ENCODE measurements at places on chromosomes 13 and 19.

GRCh38 chr13:29539856-29540255 lies 55.6 kb downstream of the SLC7A1 start:
- DNase-seq, result peak; percentile 27

DNA sequence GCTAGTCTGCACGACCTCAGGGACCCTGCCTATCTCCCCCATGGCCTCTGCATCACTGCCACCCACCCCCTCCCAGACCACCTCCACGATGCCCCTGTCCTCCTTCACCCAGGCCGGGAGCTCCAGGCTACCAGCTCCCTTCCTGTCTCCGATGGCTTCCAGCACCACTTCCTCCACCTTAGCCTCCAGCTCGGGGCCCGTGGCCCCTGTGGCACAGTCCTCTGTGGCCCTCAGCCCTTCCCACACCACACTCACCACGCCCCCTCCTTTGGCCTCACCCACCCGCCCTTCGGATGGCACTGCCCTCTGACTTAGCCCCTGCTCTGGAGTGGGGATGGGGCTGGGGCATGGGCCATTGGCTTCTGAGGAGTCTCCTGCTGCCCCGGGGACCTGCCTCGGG lies 7.2 kb downstream of the PALM3 start:
- no peak for DNase-seq

GRCh38 chr19:31470229-31470939 lies 121.1 kb upstream of the TSHZ3 start:
- DNase-seq, result no peak

DNA sequence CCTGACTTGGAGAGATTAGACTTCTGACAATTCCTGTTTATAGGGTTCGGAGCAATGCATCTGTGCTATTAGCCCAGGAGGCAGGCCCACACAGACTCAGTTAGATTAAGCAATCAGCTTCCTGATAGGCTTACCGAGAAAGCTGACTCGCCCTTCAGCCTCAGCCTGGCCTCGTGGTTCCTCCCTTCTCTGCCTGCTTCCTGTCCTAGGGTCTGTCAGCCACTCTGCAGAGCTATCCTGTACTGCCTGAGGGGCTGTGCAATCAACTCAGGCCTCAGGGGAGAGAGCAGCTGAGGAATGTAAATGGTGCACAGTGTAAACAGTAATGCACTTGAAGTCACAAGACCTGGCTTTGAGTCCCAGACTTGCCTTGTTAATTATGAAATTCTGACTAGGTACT lies 30.7 kb downstream of the HTR2A start:
- no peak for DNase-seq

DNA sequence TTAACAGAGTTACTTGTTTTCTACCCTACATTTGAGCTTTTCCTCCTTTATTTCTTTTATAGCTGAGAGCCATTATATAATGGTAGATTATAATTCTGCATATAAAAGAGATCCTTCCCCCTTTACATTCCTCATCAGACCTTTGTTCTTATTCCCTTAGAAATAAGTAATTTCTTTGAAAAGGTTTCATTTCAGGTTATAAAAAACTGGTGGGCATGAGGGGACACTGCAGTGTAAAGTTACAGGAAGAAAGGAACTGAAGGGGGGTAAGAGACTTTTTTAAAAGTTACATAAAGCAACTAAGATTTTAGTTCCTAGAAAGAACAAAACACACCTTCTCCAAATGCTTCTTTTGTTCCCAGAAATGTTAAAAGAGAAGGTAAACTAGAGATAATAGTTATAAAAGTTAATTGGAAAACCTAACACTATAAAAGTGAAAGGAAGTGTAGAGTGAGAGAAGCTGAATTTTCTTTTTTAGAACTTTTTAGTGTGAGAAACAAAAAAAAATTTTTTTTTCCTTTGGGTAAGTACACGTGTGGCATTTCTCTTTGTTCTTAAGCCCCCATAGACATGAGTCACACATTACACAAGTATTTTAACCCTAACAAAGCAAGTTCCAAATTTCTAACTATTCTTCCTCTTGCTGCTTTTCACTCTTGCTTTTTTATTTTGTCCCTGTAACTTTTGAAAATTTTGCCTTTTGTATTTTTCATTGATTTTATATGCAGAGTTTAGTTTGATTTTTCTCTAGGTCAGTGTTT lies 106.4 kb upstream of the MLNR start:
- no peak for DNase-seq

- no peak for DNase-seq
Observed at GRCh38 chr13:98652721-98653462, 76.0 kb upstream of the STK24 start.

DNA sequence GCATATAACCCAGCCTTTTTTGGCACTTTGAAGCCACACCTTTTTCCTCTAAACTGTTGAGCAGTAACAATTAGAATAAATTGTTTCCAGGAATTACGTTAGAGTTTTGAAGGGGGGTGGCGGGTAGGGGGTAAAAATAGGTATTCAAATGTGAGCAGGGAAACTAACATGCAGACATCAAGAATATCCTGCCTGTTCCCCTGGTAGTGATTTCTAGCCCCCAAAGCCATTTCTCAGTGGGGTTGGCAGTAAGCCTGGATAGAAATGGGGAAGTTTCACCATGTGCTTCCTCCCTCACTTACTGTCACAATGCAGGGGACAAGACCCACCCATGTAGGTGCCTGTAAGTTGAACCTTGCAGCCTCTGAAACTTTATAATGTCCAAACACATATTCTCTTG lies 3.8 kb downstream of the DOCK9 start:
- DNase-seq, result no peak

DNA sequence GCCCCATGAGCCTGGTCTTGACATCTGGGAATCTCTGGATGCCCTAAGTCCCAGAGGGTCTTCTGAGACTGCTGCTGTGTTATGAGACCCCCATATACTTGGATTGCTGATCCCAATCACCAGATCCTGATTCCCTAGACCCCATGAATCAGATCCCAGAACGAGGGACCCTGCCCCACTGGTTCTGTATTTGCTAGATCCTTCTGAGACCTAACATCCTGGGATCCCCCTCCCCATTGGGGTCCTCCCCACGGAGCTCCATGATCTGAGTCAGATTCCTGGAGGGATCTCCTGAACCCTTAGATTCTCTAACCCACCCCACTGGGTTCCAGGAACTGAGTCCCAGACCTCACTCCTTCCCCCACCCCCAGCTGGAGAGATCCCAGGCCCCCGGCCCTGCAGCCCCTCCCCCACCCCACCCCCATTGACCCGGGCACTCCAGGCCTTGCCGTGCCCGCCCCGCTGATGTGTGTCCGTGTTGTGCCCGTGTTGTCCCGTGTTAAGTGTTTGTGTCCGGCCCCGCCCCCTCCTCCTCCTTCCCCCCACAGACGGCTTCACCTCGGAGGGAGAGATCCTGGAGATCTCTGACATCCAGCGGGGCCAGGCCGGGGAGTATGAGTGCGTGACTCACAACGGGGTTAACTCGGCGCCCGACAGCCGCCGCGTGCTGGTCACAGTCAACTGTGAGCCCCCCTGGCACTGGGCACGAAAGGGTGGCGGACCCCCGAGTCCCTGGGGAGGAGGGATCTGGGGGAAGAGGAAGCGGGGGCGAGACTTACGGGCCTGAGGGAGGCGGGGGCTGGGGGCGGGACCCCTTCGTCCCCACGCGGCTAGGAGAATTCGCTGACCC lies 15.0 kb downstream of the IGLON5 start:
- DNase-seq, result no peak

GRCh38 chr13:77265336-77265735 lies 61.6 kb downstream of the MYCBP2 start:
- no peak for DNase-seq

DNA sequence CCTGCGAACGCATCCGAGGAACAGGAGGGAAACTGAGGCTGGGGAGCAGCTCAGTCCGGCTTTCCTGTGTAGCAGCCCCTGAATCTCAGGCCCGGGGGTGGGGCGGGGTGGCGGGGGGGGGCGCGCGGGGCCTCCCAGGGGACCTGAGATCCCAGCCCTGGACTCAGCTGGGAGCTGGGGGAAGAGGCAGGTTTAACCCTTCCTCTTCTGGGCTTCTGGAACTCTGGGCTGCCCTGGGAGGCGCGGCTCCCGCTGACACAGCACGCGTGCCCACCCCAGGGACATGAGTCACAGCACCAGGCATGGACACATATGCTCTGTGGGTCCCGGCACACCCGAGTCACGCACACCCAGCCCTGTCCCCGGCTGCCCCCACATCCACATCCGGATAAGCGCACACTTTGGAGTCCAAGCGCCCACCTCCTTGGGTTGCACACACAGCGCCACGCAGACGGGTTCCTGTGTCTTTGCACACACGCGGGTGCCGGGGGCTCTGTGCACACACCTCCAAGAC lies 3.5 kb upstream of the CIRBP start:
- no peak for DNase-seq

DNA sequence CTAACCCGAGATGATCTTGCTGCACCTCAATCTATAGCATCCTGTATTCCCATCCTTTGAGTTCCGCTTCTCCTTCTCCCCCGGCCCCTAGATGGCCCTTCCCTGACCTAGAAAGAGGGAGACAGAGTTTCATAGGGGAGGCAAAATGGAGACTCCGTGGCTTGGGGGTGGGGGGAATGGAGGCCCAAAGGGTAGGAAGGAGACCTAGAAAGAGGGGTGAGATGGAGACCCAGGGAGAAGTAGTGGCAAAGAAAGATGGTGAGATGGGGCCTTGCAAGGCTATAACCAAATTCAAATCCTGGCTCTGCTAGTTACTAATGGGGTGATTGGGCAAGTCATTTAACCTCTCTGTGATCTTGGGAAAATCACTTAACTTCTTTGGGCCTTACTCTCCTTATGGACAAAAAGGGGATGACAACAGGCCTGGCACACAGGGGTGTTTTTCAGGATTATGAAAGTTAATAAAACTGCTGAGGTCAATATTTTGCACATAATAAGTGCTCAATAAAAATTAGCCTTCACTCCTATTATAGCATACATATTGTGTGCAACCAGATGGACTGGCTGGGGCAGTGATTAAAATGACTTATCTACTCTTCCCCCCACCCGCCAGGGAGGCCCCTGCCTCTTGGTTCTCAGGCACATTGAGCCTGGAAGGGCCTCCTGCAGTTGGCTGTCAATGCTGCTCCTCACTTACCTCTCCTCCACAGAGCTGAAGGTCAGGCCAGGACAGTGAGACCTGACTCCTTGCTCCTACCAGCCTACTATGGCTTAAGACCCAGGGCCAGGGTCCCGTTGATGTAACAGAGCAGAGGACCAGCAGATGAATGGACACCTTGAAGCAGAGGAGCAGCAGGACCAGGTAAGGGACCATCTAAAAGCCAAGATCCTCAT lies 633 bp downstream of the SPHK2 start:
- DNase-seq, result no peak

DNA sequence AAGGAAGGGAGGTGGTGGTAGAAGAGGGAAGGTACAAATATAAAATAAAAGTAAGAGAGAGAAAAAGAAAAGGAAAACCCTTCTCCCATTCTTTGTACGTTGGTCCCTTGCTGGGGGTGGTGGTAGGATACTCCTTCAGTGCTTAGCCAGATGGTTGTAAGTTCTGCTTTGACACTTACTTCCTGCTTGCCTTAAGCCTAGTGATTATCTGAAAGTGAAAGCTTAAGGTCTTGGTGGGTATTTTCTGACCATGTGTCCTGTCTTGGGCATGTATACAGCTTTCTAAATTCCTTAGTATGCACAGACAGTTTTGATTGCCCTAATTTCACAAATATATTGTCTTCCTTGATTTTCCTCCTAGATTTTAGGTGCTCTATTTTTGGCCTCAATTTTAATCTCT lies 314.8 kb downstream of the PCDH17 start:
- no peak for DNase-seq

GRCh38 chr19:16073988-16074387 lies 2.3 kb upstream of the TPM4 start:
- peak; percentile 42 for DNase-seq

DNA sequence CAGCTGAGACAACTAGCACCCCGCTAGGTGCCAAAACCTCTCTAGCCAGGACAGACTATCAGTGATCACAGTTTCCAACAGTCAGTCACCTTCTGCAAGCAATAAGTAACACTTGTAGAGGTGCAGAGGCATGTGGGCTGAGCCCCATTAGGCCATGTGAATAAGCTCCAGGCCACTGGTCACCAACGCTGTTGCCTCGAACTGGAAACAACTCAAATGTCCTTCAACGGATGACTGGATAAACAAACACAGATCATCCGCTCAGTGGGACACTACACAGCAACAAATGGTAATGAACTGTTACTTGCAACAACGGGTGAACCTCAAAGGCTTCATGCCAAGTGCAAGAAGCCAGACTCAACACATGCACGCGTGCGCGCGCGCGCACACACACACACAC lies 27.5 kb upstream of the TMEM160 start:
- no peak for DNase-seq

- no peak for DNase-seq
Observed at GRCh38 chr13:28128926-28129325, 9.4 kb upstream of the PAN3 start.

DNA sequence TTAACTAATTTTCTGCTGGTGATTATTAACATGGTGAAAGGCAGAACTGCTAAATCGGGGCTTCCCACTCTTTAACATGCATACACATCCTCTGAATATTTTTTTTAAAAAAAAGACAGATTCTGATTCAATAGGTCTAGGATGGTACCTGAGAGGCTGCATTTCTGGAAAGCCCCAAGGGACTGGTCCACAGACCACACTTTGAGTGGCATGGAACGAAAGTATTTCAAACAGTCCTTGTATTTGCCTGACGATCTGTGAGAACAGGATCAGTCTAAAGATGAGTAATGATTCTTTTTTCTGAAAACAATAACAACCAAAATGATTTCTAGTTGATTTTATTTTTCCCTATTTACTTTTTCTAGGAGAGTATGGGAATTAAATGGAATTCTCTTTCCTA lies 16.7 kb upstream of the SPART start:
- DNase-seq, result no peak
